ENCODE measurements at places on chromosomes 11 and 22. TPM values are rescaled to one million over a fixed set of nuclear protein-coding genes. Genes with fewer than 3 reads are reported as not detected.

DNA sequence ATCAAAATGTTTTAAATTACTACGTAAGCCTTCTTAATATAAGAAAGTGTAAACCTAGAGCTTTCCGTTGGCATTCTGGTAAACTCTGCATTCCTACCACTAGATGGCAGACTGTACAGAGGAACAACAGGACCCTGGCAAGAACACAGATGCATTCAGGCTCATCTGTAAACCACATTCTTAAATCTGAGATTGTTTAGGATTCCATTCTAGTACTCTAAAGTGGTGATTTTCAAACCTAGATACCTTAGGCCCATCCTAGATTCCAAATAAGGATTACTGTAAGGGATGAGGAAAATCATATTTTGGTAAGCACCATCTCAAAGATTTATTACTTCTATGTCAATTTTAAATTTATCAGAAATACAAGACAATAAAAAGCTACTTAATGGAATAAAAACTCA lies 26.9 kb downstream of the PICALM start:
- no peak for DNase-seq

DNA sequence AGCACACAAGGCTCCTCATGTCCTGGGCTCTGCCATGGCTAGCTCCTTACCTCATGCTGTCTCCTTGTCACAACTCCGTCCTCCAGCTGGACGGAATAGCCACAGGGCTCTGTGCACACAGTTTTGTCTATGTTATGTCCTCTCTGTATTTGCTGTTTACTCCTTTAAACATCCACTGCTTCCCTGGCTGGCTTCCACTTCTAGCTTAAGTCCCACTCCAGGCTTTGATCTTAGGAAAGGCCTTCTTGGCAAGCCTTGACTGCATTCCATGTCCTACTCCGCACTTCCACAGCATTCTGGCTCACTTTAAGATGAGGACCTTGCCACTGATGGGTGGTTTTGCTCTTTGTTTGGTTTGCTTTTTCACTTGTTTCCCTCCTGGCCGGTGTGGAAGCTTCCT lies 22.9 kb upstream of the ROBO3 start:
- no peak for DNase-seq

- no peak for DNase-seq
Measured at GRCh38 chr11:69374110-69374945, 80.4 kb downstream of the MYEOV start.

DNA sequence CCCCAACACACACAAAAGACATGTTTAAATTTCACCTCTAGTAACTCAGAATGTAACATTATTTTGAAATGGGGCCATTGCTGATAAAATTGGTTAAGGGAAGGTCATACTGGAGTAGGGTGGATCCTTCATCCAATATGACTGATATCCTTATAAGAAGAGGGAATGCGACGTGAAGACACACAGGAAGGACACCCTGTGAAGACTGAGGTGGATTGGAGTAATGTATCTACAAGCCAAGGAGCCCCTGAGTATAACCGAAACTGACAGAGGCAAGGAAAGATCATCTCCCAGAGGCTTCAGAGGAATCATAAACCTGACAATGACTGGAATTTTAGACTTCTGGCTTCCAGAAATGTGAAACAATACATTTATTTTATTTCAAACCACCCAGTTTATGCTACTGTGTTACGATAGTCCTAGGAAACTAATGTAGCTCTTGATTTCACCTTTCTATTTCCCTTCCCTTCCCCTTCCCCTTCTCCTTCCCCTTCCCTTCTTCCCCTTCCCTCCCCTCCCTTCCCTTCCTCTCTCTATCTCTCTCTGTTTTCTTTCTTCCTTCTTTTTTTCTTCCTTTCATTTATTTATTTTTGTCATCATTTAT lies 1775.4 kb downstream of the LRRC4C start:
- DNase-seq: no peak

DNA sequence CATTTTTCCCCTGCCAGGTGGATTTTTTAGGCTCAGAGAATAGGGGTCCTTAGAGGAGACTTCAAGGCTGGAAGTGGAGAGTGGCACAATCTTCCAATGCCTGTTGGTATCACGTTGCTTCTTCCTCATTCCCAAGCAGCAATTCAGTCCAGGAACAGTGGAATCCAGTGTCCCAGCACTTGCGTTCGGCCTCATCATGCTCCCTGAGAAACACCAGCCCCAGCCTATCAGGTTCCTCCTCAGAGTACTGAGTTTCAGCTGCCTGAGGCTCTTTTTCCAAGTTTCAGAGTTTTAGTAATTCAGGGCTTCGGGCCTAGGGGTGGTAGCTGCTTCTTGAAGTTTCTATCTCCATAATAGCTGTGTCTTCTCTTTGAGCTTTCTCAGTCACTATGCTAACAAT lies 31.9 kb upstream of the NRGN start:
- no peak for DNase-seq

- no peak for DNase-seq
Measured at GRCh38 chr11:111555255-111555654, 14.7 kb downstream of the LAYN start.

GRCh38 chr11:6405846-6406245 lies 13.0 kb downstream of the APBB1 start:
- DNase-seq: no peak

GRCh38 chr22:40271440-40271839 lies 74.9 kb upstream of the ADSL start:
- no peak for DNase-seq

DNA sequence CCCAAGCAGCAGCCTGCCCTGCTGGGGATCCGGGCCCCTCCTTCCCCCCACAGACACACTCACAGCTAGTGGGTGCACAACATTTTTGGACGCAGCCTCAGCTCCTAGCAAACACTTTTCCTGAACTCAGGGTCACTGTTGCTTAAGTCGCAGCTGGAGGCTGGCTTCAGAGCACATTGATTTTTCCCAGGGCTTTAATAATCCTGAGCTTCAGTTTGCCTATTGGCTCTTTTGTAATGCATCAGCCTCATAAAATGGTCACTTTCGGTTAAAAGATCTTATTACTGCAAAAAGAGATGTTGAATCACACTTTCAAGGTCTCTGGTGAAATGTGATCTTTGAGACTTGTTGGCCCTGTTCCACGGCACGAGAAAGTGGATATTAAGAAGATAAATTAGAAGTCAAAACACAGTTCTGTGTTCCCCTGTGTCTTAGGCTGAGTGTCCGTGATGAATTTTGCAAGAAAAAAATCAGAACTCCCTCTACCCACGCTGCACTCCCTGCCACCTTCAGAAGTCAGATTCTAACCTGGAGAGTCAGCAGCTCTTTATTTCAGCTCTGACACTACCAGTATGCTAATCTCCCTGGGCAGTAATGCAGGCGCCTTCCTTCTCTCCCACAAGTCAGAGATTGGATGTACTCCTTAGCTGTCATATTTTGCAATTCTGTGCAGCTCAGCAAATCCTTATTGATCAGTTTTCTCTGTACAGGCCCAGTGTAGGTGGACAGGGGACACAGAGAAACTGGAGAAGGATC lies 158.2 kb upstream of the E2F8 start:
- DNase-seq: no peak

GRCh38 chr11:72005347-72006260 lies 6.9 kb downstream of the IL18BP start:
- no peak for DNase-seq

MS4A15 gene
- not detected for total RNA-seq

SORL1 gene
- 34.0 TPM for total RNA-seq

BLID gene
- total RNA-seq: 9.7 TPM

PARVG gene
- 29.7 TPM for total RNA-seq

GGTLC3 gene
- total RNA-seq: not detected

Measured in aorta (tissue), 5 donors.